Activated CD4-positive, alpha-beta T cell treated with anti-CD3 and anti-CD28 coated beads for 48 hours (primary cell): ENCODE measurements at places on chromosomes 3 and 15.

- DNase-seq = no peak
Observed at GRCh38 chr3:174125267-174125824, 727.8 kb downstream of the NLGN1 start.

GRCh38 chr3:78738833-78739232, 1029.0 kb downstream of the ROBO1 start:
- DNase-seq = no peak

- no peak for DNase-seq
Observed at GRCh38 chr15:41735046-41735445, 39.2 kb upstream of the MAPKBP1 start.

DNA sequence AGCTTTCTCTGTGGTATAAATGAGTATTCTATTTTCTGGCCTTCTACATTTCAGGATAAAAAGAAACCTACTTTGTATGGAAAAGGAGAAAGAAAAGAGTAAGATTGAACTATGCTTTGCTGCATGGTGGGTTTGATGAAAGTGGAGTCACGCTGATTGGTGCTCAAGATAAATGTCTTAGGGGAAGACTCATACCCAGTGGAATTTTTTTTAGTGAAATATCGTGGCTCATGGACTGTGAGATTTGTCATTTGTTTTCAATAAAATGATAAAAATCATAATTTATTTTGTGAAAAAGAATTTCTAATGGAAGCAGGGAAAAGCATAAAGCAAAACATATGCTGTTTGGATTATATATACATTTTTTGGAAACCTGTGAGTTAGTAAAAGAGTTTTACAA, 292.5 kb downstream of the ZPLD1 start:
- no peak for DNase-seq

DNA sequence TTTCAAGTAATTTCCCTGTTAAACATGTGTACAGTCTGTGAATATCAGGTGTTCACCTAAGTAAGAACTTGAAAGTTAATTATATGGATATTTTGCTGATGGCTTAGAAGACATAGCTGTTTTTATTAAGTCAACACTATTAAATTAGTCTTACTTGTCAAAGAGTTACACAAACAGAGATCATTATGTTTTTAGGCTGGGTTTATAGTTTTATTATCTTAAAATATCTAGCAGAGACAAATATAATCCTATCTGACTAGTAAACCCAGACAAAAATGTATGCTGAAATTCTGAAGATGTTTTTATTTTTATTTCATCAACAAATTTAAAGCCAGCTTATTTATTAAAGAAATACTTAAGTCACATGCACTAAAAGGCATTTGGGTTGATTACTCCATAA, 51.2 kb upstream of the CCK start:
- no peak for DNase-seq

- DNase-seq = no peak
Observed at GRCh38 chr15:98711810-98712209, 63.5 kb downstream of the IGF1R start.
